SHP77 (cell line): ENCODE measurements at places on chromosomes 4 and X.

DNA sequence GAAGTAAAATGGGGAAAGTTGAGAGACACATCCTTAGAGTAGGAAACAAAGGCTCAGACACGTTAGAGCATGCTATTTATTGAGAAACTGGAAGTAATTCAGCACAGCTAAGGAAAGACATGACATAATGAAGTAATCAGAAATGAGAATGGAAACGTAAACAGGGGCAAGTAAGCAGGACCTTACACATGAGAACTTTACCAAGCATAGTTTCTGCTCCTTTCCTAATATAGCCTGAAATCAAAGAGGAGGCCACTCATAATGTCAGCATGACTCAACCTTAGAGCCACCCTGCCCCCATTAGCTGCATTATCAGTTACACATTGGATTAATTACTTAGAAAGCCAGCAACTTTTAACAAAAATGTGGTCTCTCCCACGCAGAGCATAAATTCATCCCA lies 558.3 kb upstream of the GRIA3 start:
- no peak for DNase-seq

GRCh38 chrX:149987613-149988012 lies 49.3 kb upstream of the EOLA2 start:
- no peak for DNase-seq

DNA sequence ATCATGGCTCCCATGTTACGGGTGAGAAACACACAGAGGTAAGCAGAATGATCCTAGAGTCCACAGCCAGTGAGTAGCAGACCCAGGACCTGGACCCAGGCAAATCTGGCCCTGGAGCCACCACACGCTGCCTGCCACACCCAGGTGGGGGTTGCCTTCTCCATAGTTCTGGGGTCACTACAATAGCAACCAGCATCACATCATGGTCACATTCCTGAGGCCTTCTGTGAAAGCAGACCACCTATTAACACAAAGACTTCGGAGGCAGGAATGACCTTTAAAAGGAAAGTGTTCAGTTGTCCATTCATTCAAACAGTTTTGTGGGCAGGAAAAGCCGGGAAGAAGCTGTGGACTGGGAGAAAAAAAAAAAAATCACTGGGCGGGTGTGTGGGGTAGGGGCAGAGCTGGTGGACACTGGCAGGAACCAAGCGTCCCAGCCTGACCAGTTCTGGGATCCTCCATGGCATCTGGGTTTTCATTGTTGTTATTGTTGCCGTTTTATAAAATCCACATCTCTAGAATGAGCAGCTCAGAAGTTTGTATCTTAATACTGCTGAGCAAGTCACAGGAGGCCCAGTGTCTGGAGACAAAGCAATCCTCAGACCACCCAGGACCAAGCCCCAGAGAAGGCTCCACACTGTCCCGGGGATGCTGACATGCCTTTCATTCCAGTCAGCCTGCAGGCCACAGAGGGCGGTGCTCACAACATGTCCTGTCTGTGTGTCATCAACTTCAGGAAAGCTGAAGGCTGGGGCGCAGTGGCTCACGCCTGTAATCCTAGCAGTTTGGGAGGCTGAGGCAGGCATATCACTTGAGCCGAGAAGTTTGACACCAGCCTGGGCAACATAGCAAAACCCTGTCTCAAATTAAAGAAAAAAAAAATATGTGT lies 67.0 kb downstream of the SEL1L3 start:
- no peak for DNase-seq

DNA sequence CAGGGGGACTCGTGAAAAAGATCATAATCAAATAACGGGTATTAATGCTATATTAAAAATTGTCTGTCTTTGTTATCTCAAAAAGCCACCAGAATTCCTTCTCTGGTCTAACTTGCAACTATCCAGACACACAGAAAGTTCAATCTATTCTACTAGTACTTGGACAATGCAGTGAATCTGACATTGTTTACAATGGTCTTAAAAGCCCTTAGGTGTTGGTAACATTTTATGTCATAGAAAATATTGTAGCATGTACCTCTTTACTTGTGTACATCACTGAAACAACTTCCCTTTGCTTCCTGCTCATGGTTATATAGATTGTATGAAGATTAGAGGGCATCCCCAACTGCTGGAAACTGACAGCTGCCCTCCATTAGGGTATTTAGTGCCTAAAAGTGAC lies 71.1 kb upstream of the PPP3CA start:
- DNase-seq: no peak

DNA sequence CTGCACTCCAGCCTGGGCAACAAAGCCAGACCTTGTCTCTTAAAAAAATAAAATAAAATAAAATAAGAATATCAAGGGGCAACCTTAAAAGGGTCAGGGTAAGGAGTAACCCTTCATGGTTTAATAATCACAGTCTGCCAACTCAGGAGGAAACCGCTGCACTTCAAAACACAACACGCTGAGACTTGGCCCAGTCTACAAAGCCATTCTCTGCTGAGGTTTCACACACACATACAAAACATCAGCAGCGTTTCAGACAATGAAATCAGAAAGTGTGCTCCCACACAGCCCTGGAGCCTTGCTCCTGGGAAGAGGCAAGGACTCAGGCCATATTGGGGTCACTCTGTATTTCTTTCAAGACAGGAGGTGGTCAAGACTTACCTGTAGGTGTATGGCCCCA lies 18.3 kb downstream of the SCARB2 start:
- DNase-seq: no peak

- DNase-seq: no peak
Measured at GRCh38 chr4:56372774-56373173, 14.5 kb downstream of the AASDH start.

DNA sequence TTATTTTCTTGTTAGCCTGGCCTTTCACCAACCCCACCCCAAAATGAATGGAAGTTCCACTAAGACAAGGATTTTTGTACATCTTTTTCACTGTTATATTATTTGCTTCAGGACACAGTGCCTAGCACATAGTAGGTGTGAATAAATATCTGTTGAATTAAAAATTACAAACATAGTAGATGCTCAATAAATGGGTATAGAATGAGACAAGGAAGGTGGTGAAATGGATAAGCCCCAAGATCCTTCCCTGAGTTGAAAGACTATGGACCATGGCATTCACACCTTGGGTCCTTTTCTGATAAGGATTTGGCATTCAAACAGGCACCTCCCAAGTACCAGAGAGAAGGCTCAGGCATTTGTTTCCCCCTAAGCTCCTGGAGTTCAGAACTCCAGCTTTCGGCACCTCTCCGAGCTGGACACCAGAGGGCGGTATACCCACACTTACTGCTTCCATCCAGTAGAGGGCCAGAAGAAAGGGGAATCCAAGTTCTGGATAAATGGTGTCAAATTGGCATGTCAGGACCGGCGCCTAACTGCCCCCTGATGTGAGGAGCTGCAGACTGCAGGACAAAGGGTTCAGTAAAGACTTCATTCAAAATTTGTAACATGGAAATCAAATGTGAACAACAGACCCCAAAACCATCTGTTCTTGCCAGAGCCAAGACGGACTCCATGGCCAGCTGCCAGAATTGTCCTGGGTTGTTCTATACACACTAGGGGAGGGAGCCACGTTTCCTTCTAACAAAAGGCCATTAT lies 193.0 kb downstream of the GPC3 start:
- DNase-seq: peak; percentile 37

DNA sequence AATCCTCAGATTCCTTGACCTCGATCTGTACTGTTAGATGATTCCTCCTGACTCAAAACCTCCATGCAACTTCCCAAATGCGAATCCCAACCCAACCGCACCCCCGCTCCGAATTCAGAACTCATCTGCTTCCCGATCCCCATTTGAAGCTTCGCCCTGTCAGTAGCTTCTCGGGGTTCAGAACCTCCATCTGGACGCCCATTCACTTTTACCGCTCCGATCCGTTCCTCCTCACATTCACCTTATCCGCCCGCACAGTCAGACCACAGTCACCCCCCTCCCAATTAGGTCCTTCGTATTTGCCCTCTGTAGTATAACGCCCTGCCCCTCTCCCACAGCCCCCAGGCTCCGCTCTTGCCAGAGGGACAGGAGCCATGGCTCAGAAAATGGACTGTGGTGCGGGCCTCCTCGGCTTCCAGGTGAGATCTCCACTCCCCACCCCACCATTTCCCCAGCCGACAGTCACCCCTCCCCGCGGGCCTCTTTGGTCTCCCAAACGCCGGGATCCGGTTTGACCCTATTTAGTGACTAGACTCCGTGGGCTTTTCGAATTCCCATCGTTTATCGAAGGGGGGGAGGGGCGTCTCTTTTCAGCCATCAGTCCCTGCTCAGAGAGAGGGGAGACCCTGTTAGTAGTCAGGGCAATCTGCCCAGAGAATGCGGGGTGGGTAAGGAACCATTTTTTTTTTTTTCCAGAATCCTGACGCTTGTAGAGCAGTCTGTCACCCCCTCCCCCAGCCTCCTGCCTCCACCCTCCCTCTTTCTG lies 691 bp downstream of the MAGED1 start:
- no peak for DNase-seq

DNA sequence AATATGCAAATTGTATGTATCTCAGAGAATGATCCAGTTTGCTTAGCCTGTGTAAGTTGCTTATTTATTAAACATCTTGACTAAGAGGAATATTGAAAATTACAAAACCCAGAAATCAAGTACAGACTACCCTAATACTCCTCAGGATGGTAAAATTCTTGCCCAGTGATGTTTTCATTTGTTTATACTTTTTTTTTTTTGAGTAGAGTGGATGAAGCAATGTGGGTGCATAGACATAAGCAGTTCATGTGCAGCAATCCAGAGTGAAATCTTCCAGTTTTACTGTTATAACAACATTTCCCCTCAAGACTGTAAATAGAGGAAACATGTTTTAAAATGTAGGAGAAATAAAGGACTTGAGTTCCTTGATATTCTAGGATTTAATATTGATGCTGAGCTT lies 4.7 kb downstream of the GLRB start:
- DNase-seq: no peak

- no peak for DNase-seq
Measured at GRCh38 chrX:39890807-39891206, 207.0 kb downstream of the BCOR start.

DNA sequence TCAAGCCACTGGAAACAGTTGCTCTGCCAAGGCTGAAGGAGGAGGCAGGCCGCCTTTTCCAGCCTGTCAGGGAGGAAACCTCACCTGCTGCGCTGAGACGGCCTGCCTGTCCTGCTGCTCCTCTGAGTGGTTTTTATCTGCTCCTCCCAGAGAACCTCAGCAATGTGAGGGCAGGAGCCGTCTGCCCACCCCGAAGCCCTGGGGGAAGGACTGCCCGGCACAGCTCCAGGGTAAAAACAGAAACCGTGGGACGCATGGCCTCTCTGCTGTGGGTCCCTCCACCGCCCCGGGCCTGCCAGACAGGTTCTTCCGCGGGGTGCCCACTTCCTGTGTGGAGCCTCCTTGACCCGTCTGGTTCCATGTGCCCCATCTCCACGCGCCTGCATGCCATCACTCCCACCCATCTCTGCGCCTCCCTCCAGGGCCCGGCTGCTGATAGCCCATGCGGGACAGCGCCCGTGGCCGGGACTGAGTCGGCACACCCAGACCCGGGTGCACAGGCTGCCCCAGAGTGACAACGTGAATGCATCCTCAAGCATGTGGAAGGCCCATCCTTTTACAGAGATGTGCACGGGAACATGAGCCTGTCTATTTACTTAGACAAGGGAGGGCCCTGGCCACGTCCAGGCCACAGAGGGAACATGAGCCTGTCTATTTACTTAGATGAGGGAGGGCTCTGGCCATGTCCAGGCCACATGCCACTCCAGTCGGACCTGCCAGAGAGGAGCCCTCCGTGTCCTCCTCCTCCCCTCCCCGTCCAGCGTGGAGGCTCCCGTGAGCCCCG lies 4.0 kb upstream of the SLC49A3 start:
- DNase-seq: no peak

GRCh38 chr4:128847082-128847724 lies 37.7 kb downstream of the JADE1 start:
- peak; percentile 25 for DNase-seq

DNA sequence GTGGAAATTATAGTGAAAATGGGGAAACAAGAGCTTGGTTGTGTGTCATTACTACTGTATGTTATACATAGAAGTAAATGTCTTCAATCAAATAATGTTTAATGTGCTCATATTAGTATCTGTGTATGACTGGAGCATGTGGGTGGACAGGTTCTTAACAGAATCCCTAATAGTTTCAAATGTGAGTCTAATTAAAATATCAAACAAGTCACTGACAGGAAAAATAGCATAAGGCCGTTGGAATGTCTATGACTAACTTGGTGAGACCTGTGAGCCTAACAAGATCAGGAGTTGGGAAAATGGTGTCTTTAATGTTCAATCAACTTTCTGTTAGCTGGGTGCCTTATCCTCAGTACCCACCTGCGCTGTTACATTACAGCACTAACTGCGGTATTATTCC lies 6.2 kb upstream of the CXCL3 start:
- no peak for DNase-seq

- no peak for DNase-seq
Measured at GRCh38 chr4:5066101-5066500, 14.8 kb downstream of the STK32B start.

DNA sequence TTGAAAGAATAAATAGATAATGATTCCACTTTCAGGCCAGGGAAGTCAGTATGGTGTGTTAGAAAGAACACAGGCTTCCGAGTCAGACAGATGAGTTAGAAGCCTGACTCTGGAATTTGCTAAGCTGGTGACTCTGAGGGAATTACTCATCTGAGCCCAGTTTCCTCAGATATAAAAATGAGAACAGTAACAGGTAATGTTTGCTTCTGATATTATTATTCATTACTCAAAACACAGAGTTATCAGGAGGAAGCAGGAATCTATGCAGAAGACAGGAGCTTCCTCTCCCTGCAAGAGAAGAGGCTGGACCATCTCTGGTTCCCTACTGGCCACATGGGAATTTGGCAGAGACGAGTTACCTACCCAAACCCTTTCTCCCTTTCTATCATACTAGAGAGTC lies 163.1 kb downstream of the EVC2 start:
- DNase-seq: no peak

DNA sequence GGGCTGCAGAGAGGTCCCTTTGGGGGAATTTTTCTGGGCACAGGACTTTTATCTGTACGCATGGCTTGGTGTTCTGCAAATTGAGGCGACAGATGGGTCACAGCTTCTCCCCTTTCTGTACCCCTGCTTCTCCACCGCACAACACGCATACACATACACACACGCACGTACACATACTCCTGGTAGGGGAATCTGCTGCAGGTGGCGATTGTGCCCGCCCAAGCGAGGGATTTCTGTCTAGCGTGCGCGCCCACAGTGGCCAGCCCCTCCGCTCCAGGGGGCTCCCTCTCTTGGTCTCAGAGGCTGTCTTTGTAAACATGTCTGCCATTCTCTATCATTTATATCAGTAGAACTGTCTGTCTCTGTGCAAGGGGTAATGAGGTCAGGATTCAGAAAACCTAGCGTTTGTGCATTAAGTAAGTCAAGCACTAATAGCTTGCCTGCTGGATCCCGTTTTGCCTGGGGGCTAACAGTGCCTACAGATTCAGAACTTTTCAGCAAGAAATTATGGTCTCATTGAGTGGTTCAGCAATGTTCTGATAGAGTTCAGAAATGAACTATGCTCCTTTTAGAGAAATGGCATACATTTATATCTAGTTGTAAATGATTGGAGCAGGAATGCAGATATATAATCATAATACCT lies 2.2 kb downstream of the GRID2 start:
- DNase-seq: no peak

- no peak for DNase-seq
Measured at GRCh38 chr4:88382621-88383020, 4.0 kb downstream of the HERC6 start.
